ENCODE measurements at places on chromosomes 16 and 17.
A peak's percentile ranks its signal among the peaks of the same experiment; 100 is the strongest.

DNA sequence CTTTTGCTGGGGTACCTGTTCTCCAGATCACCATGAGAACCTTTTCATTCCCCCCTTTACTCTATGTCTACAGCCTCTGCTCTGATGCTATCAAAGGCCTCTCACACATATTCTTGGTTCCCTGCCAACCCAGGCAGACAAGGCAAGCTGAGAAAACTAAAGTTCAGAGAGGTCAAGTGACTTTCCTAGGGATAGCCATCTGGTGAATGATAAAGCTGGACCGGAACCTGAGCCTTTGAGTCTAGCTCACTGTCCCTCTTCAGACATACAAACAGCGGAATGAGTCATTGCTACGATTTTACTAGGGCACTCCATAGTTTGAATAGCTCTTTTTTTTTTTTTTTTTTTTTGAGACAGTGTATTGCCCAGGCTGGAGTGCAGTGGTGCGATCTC lies 73.3 kb downstream of the XYLT1 start:
- DNase-seq, result peak; percentile 26

DNA sequence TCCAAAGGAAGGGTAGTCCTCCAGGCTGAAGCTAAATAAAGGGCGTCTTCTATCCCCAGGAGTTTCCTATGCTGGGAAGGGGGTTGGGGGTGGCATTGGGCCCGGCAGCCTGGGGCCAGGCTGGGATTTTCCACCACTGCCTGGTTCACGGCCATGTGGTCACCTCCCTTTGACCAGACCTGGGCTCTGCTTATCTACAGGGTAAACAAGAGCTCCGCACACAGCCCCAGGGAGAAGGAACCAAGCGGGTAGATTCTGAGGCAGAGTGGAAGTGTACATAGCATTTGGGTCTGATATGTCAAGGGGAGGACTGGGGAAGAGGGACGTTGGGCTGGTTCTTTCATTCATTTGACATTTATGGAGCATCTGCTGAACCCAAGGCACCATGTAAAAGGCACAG lies 27.2 kb upstream of the TMEM220 start:
- no peak for DNase-seq

- DNase-seq, result no peak
Observed at GRCh38 chr17:29240968-29241963, 5.4 kb upstream of the CRYBA1 start.

DNA sequence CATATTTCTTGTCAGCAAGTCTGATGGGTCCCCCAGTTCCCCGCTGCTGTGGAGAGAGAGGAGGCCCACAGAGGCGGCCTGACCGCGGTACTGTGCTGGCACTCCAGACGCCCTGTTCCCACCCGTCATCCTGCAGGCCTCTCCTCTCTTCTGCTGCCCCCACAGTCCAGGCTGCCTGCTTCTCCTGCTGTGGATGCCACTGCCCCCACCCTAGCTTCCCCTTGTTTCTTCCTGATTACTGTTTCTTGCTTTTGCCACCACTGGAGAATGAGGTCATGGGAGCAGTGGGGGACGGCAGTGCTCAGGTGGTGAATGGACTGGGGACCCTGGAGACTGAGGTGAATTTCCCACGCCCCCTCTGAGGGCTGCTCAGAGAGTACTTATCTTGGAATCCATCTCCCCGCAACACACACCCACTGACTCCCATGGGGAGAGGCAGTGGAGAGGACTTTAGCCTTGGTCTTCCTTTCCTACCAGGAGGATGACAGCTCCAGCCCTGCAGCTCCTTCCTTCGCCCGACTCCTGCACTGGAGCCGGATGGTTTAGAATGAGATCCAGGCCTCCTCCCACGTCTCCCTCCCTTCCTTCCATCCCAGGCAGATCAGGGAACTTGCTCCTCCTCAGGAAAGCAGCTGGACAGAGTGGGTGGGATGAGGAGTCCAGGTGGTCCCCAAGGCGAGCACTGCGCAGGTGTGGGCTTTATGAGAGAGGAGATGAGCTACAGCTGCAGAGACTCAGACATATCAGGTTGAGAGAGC lies 60.4 kb downstream of the PLXDC1 start:
- DNase-seq, result no peak

DNA sequence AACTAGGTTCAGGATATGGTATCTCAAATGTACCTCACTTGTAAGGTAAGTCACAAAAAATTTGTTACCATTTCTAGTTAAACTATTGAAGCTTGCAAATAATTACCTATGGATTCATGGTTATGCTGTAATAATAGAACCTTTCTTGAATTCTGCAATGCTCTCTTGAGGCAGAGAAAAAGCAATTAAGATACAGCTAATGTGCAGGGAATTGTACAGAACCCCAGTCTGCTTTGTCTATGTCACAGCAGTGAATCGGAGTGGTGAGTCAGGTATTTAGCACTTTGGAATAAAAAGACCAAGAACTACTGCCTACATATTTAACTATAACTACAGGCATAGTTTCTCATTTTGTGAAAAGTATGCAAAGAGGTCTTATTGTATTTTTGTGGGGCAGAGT lies 228.7 kb upstream of the GOT2 start:
- DNase-seq, result no peak

GRCh38 chr16:88503374-88503770 lies 50.3 kb downstream of the ZFPM1 start:
- DNase-seq, result no peak

DNA sequence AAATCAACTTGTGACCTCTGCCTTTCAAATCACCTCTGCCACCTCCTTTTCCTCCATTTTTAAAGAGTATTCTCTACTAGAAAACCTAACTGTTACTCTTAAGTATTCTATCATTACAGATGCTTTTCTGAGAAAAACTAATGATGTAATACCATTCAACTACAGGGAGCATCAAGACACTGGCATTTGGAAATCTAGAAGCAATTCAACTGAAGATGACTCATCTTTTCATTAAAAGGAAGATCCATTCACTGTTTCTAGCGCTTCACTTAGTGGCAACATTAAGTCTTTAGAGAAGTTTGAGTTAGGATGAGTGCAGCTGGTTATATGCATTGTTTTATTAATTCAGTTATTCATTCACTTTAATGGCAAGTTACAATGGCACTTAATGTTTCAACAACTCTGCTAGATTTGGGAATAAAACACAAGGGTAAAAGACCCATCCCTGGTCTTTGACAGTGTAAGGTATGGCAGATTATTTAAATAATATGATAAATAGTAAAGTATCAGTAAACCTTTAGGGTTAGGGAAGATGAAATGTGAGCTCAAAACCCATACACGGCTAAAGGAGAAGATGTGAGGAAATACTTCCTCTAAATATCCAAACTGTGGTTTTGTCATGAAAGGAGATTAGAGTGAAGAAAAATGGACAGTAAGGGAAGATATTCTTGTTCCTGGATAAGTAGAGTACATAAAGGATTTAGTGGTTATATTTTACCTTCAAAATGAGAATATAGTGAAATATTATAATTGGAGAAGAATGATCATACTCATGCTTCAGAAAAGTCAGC lies 61.7 kb downstream of the KCNJ2 start:
- no peak for DNase-seq

- no peak for DNase-seq
Observed at GRCh38 chr17:31512104-31512740, 120.7 kb downstream of the RAB11FIP4 start.

DNA sequence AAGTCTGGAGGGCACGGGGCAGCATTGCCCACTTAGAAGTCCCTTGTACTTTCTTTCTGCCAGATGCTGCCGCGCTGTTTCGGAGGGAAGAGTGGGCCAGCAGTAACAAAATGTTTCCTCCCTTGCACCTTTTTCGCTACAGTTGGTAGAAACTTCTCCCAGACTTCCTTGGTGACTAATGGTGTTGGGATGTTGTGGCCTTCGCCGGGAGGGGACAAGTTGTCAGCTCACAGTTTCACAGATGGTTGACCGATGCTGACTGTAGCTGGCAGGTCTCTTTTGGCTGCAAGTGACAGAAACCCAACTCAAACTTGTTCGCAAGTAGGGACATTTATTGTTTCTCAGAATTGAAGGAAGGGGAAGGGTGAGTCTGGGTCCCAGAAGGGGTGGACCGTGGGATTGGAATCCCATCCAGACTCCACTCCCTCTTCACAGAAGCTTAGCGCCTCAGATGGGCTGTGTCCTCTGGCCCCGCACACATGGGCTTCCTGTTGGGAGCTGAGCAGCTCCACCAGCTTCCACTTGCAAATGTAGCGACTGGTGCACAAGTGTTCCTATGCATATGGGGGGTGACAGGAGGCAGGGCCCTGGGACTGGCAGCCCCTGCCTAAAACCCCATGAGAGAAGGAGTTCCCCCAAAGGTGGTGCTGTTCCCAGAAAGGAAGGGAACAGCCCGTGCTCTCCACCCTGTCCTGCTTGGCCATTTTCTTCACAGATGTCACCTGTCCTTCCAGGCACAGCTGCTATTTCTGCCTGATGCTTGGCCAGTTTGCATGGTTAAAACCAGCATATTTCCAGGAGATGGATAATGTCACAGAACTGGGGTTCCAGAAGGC lies 30.9 kb upstream of the RPRML start:
- DNase-seq, result no peak

DNA sequence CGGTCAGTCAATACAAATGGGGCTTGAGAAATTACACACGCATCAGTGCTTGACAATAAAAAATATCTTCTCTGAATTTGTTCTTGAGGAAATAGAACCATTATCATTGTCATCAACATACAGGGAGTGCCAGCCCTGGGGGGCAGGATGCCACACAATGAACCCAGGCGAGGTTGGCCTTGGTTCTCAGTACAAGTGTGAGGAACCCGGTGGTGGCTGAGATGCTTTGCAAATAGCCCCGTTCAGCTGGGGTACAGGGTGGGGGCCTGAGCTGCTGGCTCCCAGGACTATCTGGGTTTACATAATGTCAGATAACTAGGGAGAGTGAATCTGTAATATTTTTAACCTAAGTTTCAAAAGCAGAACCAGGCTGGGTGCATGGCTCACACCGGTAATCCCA lies 112.8 kb upstream of the CDC42EP4 start:
- no peak for DNase-seq

GRCh38 chr16:30438835-30439234 lies 6.8 kb downstream of the SEPHS2 start:
- no peak for DNase-seq

DNA sequence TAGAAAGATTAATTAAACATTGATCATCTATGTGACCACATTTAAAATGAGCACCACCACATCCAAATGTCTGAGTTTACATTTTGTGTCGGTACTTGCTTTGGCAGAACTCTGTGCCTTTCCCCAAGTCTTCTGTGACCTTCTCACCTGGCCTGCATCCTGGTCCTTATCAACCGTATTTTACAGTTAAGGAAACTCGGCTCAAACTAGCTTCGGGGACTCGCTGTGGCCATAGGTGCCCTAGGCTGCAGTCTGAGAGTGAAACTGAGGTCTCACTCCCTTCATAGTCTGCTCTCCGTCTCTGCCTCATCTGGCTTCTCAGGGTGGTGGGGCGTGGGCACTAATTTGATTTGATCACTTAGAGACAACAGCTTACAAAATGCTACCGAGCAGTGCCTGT lies 555.5 kb downstream of the WWOX start:
- DNase-seq, result no peak

DNA sequence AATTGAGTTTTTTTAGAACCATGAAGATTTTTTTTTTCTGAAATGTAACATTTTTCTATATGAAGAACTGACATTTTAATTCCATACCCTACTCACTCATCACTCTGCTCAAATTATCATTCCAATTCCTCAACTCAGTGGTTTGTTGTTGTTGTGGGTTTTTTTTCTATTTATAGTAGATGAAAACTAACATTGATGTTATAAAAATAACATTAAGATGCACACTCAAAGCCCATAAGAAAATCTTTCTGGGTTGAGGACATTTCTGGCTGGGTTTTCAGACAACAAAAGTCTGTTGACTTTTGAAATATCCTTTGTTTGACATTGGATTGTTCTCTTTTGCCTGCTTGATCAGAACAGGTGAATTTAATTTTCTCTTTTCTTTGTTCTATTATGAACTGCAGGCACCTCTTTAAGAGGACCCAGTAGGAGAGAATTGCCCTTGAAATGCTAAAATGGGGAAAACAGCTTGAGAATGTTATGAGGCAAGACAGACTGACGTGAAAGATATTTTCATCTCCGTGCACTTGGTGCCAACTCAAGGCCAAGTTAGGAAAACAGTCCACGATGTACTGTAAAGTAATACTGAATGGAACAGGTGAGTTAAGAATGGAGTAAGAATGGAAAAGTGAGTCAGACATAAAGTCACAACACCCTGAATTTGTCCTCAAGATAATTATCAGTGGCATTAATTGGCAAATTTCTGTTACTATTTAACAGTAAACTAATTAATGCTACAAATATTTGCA lies 16.1 kb upstream of the ABCA5 start:
- DNase-seq, result no peak

GRCh38 chr17:75504347-75505151 lies 10.8 kb downstream of the CASKIN2 start:
- no peak for DNase-seq

GRCh38 chr17:77619326-77619725 lies 339.2 kb upstream of the TNRC6C start:
- no peak for DNase-seq

DNA sequence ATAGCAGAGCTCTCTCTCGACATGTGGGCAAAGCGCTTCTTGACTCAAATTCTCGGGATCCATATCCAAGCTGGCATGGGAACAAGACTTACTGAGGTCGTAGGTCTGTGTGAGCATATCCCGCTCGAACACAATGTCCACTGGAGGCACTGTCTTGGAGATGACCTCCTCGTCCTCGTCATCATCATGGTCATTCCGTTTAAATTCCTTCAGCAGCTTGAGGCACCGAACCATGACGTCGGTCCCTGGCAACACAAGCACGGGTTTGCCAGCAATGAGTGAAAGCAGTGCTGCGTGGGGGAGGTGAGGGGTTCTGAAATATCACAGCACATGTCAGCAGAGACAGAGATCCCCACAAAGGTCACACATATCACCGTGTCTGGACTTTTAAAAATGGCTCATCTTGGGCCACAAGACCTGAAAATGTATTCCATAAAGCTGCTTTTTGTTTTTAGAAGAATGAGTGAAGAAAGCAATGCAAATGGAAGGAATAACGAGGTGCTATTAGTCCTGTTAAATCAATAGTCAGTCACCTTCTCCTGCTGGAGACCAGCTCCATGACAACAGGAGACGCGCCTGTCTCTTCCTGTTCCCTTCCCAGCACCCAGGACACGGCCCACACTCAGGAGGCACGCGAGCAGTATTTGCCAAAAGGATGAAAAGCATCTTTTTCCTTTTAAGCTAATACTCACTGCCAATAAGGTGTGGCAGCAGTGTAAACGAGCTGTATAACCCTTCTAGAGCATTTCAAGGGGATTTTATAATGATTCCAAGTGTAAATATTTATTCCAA lies 37.9 kb downstream of the GTF3C1 start:
- no peak for DNase-seq

GRCh38 chr16:69830534-69831211 lies 68.5 kb downstream of the WWP2 start:
- no peak for DNase-seq

DNA sequence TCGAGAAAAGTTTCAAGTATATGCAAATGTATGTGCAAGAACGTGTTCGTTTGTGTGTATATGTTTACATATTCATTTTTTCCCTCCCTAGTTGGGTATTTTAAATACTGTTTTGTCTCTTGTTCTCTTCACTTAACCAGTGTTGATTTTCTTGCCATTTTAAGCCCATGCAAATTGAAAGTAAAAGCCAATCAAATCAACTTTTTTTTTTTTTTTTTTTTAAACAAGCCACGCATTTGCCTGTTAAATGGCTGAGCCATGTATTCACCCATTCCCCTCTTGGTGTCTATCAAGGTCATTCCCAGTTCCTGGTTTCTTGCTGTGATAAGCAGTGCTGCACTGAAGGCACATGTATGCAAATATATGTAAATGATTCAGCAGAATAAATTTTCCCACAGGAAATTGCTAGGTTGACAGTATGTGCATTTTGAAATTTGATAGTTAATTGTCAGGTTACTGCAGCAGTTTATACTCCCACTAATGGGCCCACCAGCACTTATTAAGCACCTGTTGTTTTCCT lies 12.2 kb downstream of the ABCC1 start:
- DNase-seq, result no peak

All from NCI-H446 (cell line).